Fibroblast of skin of right quadriceps (primary cell): ENCODE measurements at places on chromosomes 3 and 15.

- DNase-seq: no peak
These were observed 3.5 kb downstream of the EIF4E3 start for GRCh38 chr3:71721651-71722157.

- DNase-seq: no peak
These were observed 3.0 kb downstream of the TEX264 start for GRCh38 chr3:51673802-51674654.

- DNase-seq: no peak
These were observed 107.7 kb upstream of the TSC22D2 start for GRCh38 chr3:150300388-150300787.

- no peak for DNase-seq
These were observed 20.9 kb downstream of the TBC1D21 start for GRCh38 chr15:73894133-73894814.

DNA sequence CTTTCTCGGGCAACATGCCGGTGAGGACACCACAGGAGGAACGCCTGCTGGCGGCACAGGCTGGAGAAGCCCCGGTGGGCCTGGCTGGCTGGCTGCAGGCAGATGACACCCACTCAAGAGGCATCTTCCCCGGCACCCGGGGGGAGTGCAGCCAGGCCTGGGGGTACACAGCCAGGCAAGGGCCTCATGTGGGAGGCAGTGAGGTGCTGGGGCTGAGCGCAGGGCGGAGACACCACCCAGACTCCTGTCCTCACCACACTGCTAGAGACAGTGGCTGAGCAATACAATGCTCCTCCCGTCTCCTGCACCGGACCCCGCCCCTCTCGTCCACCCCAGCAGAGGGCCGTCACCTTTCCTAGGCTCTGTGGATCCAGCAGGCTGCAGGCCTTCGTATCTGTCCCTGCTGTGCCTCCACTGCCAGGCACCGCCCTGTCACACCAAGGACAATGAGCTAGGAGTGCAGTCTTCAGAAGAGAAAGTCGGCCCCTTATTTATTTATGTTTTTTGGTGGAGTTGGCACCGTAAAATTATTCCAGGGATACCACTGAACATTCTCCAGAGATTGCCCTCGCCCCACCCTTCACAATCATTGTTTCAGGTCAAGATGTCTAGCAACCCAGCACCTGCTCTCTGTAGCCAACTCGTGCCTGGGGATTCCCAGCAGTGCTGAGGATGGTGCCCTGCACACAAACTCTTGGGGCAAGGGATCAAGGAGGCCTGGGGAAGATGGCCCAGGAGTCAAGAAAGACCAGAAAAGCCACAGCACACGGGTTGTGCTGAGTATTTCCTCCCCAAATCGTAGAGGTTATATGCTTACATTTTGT, 129.1 kb downstream of the ATP10A start:
- no peak for DNase-seq

DNA sequence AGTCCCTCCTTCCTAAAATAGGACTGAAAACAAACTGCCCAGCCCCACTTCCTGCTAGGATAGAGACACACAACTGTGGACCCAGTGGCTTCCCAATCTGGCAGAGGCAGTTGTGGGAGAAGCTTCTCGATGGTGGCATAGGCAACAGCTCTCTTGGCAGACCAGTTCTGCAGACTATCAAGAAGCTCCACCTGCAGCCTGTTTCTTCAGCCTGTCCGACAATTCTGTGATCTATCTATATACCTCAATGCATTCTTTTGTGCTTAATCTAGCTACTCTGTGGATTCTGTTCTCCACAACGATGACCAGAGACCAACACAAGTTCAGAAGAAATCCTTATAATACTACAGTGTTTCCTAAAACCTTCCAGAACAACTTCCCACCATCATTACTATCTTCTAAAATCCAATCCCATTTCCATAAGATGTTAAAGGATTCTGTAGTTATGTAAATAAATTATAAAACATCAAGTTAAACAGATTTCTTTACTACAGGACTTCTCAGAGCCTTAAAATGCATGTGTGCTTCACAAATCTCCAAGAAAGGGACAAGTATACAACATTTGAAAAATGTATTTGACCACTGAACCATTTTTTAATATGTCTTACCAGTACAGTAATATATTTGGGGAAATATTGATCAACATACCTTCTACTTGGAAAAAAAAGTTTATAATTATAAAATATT, 57.7 kb downstream of the IGF2BP2 start:
- no peak for DNase-seq

DNA sequence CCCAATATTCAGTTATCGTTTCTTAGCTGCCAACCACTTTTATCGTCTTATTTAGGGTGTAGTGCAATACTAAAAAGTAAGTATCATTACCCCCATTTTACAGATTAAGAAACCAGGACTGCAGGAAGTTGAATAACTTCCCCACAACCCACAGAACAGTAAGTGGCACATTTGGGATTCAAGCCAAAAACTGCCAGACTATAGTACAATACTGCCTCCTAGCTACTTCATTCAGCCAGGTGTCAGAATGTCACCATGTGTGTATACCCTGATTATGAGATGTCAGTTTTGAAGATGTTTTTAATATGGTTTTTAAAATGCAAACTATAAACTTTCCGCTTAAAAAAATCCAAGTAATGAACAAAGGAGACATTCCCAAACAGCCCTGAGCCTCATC, 74.2 kb upstream of the PROK2 start:
- DNase-seq: peak; percentile 23

- no peak for DNase-seq
These were observed 515.3 kb downstream of the EPHB1 start for GRCh38 chr3:135310317-135310716.

DNA sequence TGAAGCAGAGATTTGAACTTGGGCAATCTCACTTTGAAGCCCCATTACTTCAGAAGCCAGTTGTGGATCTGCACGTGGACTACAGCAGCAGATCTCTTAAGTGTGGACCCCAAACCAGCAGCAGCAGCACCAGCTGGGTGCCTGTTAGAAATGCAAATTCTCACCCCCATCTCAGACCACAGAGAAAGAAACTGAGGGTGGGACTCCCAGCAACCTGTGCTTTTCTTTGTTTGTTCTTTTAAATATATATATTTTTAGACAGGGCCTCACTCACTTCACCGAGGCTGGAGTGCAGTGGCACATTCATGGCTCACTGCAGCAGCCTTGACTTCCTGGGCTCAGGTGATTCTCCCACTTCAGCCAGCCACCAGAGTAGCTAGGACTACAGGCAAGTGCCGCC, 53.2 kb downstream of the SLTM start:
- DNase-seq: no peak

DNA sequence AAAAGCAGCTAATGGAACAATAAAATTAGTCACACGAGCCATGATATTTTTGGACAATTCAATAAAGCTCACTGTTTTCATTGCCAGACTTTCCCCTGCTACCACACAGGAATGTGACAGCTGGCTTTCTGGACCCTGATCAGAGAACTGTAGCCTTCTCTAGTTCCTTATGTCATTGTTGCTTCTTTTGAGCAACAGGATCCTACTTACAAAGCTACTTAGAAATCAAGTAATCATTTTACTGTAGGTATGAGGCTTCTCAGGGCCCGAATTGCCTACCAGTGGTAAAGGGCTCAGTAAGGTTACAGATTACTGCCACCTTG, 94.3 kb upstream of the AADACL2 start:
- no peak for DNase-seq

GRCh38 chr3:48151807-48152427, 36.3 kb downstream of the CDC25A start:
- no peak for DNase-seq

DNA sequence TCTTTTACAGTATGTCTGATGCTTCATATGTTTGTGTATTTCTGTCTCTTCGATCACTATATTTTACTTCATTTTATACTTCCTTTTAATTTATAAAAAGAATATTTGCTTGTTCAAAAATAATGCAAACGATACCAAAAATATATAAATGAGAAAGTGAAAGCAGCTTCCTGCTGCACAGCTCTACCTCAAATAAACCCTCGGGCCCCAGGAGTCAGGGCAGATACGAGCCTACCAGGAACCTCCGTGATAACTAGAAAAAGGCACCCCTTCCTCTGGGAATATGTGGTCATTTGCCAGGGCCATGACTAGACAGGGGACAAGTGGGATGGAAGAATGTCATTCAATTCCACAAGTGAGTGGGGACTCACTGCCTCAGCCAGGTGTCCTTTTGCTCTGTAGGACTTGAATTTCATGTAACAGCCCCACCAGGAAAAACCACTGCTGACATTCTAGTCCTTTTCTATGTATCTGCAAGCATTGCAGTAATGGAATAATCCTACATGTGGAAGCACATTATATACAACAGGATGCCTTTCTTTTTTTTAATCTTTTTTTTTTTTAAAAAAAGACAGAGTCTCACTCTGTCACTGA, 133.3 kb downstream of the SUCLG2 start:
- DNase-seq: no peak

- DNase-seq: no peak
These were observed 1362.8 kb downstream of the ROBO2 start for GRCh38 chr3:78402720-78403119.

DNA sequence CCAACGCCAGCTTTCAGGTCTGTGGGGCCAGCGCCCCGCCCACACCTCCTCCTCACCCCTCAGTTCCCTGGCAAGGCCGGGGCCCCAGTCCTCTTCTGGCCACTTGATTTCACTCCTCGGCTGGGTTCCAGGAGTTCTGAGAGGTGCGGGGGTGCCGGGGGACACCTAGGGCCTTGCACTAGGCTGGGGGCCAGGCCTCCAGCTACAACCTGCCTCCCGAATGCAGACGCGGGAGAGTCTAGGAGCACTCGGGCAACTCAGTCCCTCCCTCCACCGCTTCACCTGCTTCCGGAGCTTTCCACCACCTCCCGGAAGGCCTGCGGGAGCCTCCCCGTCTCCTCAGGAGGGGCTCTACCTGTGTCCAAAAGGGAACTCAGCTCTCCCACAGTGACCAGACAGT, 35.6 kb downstream of the TNK2 start:
- DNase-seq: no peak

DNA sequence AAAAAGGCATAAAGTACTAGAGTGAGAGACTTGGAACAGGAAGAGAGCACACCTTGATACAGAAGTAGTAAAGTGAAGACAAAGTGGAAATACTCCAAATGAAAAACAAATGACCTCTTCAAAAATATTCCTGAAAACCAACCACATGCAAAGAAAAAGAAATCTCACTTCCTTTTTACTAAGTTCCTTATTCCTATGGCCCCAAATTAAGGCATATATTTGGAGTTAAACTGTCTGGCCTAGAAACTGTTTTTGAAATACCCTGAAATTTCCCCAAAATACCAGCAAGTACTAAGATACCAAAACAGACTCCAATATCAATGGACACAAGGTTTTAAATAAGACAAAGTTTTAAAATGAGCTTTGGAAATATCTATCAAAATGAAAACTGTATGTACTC, 58.2 kb downstream of the ZNF148 start:
- no peak for DNase-seq

DNA sequence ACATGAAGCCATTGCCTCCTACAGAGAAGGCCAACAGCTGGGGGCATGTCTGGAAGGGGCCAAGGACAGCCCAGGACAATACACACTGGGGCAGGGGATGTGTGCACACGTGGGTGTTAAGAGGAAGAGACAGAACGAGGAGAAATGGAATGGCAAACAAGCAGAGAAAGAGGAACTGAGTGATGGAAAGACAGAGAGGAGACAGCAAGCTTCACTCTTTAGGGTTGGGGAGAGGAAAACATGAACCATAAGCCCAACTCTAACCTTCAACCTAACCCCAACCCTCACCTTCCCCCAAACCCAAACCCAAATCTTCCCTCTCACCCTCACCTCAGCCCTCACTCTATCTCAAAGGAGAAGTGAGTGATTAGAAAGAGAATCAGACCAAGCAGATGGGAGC, 11.9 kb upstream of the PARL start:
- no peak for DNase-seq

DNA sequence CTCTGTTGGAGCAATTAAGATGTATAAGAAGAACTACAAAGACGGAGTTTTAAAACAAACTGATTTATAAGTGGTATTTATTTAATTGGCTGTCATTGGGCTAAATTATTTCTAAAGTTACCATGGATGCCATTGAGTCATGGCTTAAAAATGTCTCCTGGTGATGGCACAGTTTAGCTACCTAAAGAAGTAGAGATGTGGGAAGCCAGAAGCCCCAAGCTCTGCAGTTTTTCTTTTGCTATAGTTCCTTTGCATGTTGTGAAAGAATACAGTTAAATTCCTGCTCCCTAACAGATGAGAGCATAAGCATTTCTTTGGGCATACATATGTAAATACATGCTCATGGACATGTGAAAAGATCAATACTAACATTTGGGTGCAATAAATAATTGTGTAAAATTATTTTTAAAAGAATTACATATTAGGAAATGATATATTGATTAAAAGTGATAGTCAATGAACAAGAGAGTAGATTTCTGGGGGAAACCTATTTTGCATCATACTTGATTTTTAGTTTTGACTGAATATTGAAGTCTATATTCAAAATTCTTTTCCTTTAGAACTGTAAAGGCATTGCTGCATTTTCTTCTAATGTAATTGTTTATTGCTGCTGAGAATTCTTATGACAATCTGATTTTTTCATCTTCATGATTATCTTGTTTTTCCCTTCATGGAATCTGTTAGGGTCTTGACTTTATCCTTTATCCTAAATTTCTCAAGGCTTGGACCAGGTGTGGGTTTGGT, 2.1 kb downstream of the OPA1 start:
- peak; percentile 37 for DNase-seq

DNA sequence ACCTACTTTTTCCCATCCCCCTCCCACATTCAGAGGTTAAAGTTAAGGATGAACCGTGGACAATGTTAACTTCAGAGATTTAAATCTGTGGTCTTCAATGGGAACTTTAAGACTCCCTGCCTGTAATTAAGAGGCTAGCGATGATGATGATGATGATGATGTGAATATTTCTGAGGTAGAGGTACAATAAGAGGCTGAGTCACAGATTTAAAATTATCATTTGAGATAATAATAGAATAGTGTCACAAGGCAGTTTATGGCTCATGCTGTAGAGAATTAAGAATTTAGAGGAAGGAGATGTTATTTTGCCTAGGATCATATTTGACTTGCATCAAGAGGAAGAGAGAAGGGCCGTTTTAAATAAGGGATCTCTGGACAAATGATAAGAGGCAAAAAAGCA, 146.2 kb downstream of the BBX start:
- no peak for DNase-seq

- peak; percentile 74 for DNase-seq
These were observed 184.9 kb upstream of the LRRC3B start for GRCh38 chr3:26437678-26438077.

- no peak for DNase-seq
These were observed 17.1 kb downstream of the PAK2 start for GRCh38 chr3:196756732-196757131.

DNA sequence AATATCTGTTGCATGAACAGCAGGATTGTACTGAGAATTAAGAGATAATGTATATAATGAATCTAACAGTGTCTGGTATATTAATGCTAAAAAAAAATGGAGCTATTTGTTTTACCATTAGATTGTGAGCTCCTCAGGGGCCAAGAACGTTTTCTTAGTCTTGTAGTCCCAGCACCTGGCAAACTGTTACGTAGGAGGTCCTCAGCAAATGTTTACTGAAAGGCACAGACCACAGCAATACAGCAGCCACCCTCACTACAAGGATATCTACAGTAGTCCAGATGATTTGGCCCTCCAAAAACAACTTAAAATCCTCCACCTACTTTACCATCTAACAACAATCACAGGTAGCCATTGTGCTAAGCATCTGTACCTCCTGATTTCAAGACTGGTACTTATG, 59.7 kb downstream of the MSL2 start:
- DNase-seq: no peak
